NCI-H1105 (cell line): ENCODE measurements at places on chromosomes 7 and 10.

- no peak for DNase-seq
Measured at GRCh38 chr7:13980474-13980873, 9.0 kb downstream of the ETV1 start.

DNA sequence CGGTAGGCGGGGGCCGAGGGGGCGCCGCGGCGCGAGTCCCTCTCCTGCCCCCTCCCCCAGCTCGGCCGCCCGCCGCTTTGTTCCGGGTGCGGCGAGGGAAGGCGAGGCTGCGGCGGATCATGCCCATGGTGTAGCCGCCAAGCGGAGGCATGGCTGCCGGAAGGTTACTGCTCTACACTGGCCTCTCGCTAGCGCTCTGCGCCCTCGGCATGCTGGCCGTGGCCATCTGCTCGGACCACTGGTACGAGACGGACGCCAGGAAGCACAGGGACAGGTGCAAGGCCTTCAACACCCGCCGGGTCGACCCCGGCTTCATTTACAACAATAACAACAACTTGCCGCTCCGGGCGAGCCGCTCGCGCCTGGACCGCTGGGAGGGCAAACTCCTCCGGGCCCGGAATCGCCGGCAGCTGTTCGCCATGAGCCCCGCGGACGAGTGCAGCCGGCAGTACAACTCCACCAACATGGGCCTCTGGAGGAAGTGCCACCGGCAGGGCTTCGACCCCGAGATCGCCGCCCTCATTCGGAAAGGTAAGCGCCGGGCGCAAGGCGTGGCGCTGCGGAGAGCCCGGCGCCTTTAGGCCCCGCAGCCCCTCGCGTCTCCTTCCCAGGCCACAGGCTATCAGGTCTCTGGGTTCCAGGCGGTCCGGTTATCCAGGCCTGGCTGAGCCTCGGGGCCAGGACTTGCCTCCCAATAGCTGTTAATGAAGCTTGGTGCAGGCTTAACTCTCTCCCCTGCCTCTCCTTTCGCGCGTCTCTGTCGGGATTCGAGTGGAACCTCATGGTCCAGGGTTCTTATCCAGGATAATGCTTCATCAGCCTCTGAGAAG is 513 bp downstream of the TMEM178B start:
- peak; percentile 48 for DNase-seq

- DNase-seq: no peak
Measured at GRCh38 chr10:13939391-13939790, 352.6 kb downstream of the PRPF18 start.

DNA sequence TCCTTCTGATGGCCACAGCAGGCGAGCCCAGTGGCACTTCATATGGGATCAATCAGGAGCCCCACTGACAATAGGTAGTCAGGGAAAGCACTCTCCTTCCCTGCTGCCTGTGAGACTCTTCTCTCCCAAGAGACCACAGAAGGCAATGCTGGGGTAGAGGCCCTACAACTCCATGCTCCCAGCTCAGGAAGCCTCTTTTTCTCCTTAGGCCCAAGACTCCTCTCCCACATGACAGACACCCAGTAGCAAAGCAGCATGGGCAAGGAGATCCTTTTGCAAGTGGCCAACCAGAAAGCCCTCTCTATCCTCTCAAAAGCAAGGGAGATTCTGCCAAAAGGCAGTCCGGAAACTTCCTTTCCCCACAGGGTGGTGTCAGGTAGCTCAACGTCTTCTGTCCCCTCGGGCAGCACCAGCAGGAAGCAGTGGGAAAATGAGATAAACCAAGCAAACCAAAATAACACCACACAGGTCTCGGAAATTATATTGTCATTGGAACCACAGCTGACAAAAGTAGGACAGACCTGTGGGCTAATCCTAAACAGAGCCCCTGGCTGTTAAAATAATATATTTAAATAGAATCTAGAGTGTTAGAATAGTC is 172.7 kb upstream of the GDF10 start:
- DNase-seq: no peak
